RWPE2 (cell line): ENCODE measurements at places on chromosomes 1 and 21.

GRCh38 chr1:10108134-10108663, 75.4 kb downstream of the UBE4B start:
- H3K36me3 ChIP-seq: peaks cover 18% of the 10 kb centered on the region
- DNase-seq: no peak
- no peaks in the 10 kb centered on the region for H3K27me3 ChIP-seq
- H3K4me1 ChIP-seq: peaks cover 22% of the 10 kb centered on the region
- H3K4me3 ChIP-seq: no peak overlapping the region

GRCh38 chr1:12775443-12775842, 1.9 kb downstream of the PRAMEF12 start:
- H3K27ac ChIP-seq: no peak overlapping the region
- H3K4me1 ChIP-seq: no peaks in the 10 kb centered on the region
- no peak for DNase-seq
- H3K4me3 ChIP-seq: no peak overlapping the region
- no peaks in the 10 kb centered on the region for H3K36me3 ChIP-seq

GRCh38 chr1:182953826-182954225, 860 bp upstream of the SHCBP1L start:
- H3K27me3 ChIP-seq: no peaks in the 10 kb centered on the region
- no peak overlapping the region for H3K27ac ChIP-seq
- H3K4me3 ChIP-seq: no peak overlapping the region
- H3K36me3 ChIP-seq: no peaks in the 10 kb centered on the region
- H3K4me1 ChIP-seq: peaks cover 4% of the 10 kb centered on the region
- DNase-seq: no peak

DNA sequence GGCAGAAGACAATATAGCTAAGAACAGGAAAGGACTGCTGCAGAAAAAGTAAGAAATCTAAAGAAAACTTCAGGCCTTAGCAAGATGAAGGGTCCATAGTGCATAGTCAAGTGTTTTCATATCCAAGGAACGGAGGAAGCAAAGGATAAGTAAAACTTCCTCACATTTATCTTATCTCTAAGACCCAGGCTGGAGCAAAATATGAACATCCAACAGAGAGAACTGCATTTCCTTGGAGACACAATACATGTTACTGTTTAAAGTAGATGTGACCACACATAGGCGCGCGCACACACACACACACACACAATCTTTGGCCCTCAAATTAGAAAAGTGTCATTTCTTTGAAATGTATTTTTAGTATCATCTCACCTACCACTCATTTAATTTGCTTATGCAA, 66.7 kb downstream of the TTLL7 start:
- no peaks in the 10 kb centered on the region for H3K36me3 ChIP-seq
- H3K4me3 ChIP-seq: no peak overlapping the region
- no peaks in the 10 kb centered on the region for H3K27me3 ChIP-seq
- H3K27ac ChIP-seq: no peak overlapping the region
- H3K4me1 ChIP-seq: no peaks in the 10 kb centered on the region

DNA sequence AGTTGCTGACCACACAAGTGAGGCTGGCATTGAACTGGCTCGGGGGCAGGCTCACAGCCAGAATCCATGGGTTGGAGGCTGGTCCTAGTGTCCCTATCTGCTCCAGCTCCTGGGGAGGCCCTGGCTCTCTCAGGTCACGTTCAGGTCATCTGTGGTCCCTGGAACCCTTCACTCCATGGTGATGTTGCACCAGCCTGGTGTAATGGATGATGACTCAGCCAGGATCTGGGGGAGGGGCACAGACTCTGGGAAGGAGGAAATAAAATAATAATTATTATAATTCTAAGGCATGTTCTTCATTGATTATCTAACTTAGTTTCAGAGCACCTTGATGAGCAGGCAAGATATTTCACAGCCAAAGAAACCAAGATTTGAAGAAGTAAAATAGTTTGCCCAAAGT, 26.6 kb upstream of the FCRL4 start:
- H3K27me3 ChIP-seq: no peaks in the 10 kb centered on the region
- DNase-seq: no peak
- no peaks in the 10 kb centered on the region for H3K36me3 ChIP-seq
- H3K4me3 ChIP-seq: no peak overlapping the region

GRCh38 chr1:43994794-43995790, 3.7 kb downstream of the CCDC24 start:
- no peaks in the 10 kb centered on the region for H3K27me3 ChIP-seq
- H3K36me3 ChIP-seq: no peaks in the 10 kb centered on the region
- H3K27ac ChIP-seq: no peak overlapping the region
- no peak overlapping the region for H3K4me3 ChIP-seq

- no peaks in the 10 kb centered on the region for H3K27me3 ChIP-seq
- H3K27ac ChIP-seq: no peak overlapping the region
- no peak for DNase-seq
- H3K4me1 ChIP-seq: no peaks in the 10 kb centered on the region
- no peaks in the 10 kb centered on the region for H3K36me3 ChIP-seq
These were observed 26.9 kb upstream of the ECE1 start for GRCh38 chr1:21317035-21317689.

GRCh38 chr1:98323388-98323787, 338.1 kb upstream of the SNX7 start:
- no peaks in the 10 kb centered on the region for H3K36me3 ChIP-seq
- peaks cover 58% of the 10 kb centered on the region for H3K4me1 ChIP-seq
- no peak overlapping the region for H3K4me3 ChIP-seq
- no peaks in the 10 kb centered on the region for H3K27me3 ChIP-seq
- peak; percentile 60 for DNase-seq

GRCh38 chr1:79293611-79294010, 287.1 kb upstream of the ADGRL4 start:
- no peaks in the 10 kb centered on the region for H3K36me3 ChIP-seq
- no peak overlapping the region for H3K27ac ChIP-seq
- no peak overlapping the region for H3K4me3 ChIP-seq

DNA sequence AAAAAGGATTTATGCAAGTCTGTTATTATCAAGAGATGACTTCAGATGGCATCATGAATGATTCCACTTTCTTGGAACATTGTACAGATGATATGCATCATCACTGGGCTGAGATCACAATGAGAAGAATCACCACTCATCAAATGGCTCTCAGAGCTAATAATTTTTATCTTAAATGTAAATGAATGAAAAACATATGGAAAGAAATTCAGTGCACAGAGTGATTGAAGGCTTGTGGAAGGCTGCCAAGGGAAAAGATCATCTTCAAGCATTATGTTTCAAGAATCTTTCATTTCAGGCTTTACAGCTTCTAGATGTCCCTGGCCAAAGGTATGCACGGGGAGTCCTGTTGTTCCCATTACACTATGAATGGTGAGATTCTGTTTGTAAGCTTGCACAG, 955.7 kb downstream of the TTLL7 start:
- DNase-seq: no peak
- no peak overlapping the region for H3K4me3 ChIP-seq
- no peaks in the 10 kb centered on the region for H3K4me1 ChIP-seq
